Fibroblast of upper back skin (primary cell): ENCODE measurements at places on chromosomes 16 and 17.

GRCh38 chr17:32551186-32551955 lies 64.6 kb downstream of the CDK5R1 start:
- peak; percentile 65 for DNase-seq

DNA sequence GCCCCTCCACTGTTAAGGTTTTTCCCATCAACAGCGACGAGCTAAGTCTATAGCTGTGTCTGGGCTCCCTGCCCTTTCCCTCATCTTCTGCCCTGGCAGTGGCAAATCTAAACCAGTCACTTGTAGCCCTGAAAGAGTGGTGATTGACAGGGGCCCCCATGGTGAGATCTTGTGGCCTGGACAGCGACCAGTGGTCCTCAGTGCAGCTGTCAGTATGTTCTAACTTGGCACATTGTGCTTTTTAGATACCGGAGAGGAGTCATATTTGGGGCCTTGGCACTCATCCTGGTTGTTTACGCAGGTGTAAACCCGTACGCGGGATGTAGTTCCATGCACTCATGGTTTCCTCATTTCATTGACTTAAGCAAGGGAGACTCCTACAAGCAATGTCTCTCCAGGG lies 57.5 kb upstream of the ARHGAP44 start:
- DNase-seq = no peak

GRCh38 chr17:48543854-48544348 lies 1.0 kb downstream of the HOXB2 start:
- DNase-seq = no peak

- no peak for DNase-seq
These were observed 20.9 kb downstream of the KIFC3 start for GRCh38 chr16:57781349-57781740.

GRCh38 chr17:77724876-77725615 lies 233.5 kb upstream of the TNRC6C start:
- no peak for DNase-seq

GRCh38 chr17:68580236-68580770 lies 20.9 kb downstream of the FAM20A start:
- peak; percentile 87 for DNase-seq

GRCh38 chr16:82175627-82176026 lies 5.6 kb upstream of the MPHOSPH6 start:
- no peak for DNase-seq

GRCh38 chr17:46045639-46046038 lies 46.6 kb downstream of the STH start:
- DNase-seq = no peak

DNA sequence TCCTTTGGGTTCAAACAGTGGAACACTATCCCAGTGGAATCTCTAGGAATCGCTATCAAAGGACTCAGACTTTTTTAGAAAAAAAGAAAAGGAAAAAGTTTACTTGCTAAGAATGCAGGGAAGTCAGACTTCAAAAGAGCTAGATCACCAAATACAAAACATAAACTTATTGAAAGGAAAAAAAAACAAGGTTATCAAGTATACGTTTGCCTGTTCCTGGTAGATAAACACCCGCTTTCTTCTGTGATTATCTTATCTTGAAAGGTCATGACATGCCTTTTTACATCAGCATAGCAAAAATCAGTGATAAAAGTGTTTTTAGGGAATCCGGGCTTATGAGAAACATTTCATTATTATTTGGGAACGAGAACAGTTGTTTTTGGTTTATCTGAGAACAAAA lies 129.3 kb upstream of the TMEM97 start:
- no peak for DNase-seq

DNA sequence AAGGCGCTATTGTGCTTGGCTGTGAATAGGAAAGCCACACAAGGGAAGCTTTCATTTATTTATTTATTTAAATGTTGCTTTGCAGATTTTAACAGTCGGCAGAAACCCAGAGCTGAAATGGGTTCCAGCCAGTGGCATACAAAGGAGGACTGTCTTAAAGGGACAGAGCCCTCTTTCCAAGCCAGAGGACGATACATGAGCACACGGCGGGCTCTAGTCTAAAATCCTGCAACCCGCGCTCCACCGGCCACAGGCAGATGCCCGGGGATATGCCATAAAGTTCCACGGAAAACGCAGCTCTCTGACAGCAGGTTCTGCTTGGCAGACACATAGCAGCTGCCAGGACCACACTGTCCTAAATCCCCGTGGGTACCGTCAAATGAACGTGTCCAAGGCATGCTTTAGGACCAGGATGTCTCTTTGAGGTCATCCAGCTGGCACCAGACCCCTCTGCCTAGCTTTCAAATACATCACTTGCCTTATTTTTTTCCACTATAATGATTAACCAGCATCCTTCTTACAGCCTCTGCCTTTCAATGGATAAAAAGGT lies 64.6 kb downstream of the CYTH1 start:
- peak; percentile 32 for DNase-seq

DNA sequence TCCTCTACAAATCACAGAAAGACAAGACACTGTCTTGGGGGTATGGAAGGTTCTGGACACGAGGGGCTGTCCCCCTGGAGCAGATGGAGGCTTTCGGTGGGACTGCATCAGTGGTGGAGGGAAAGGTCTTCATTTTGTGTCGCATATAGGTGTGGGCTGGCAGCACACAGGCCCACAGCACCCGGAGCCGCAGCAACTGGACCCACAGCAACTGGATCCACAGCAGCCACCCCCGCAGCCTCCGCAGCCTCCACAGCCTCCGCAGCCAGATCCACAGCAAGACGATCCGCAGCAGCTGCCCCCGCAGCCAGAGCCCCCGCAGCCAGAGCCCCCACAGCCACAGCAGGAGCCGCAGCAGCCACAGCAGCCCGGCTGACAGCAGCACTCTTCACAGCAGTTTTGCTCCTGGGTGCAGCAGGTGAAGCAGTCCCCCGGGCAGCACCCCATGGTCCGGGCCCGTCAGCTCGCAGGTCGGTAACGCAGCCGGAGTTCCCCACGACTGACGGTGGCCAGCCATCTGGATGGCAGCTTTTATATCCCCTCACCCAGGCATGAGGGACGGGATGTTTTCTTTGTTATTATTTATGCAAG lies at the start of gene KRTAP17-1:
Gene KRTAP17-1, minus strand, starts transcription at position 507 of the 591 bp plus-strand sequence. Its CDS starts 60 bp downstream, at position 447.
- DNase-seq = no peak

DNA sequence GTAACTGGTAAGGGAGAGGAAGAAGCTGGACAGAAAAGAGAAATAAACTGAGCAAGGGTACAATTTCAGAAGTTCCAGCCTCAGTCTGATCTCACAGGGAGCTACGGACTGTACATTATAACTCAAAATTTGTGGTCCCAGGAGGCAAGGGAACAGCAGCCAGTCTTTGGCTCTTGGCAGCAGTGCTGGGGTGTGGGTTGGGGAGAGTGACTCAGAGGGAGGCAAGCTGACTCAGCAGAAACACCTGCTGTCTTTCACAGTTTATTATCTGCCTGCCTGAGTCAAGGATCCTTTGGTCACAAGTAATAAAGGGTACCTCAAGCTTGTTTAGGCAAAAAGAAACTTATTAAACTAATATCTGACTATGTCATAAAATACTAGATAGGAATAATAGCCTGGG lies 73.5 kb upstream of the KIF2B start:
- DNase-seq = peak; percentile 56

GRCh38 chr16:9607515-9608230 lies 516.2 kb downstream of the HAPSTR1 start:
- DNase-seq = no peak

DNA sequence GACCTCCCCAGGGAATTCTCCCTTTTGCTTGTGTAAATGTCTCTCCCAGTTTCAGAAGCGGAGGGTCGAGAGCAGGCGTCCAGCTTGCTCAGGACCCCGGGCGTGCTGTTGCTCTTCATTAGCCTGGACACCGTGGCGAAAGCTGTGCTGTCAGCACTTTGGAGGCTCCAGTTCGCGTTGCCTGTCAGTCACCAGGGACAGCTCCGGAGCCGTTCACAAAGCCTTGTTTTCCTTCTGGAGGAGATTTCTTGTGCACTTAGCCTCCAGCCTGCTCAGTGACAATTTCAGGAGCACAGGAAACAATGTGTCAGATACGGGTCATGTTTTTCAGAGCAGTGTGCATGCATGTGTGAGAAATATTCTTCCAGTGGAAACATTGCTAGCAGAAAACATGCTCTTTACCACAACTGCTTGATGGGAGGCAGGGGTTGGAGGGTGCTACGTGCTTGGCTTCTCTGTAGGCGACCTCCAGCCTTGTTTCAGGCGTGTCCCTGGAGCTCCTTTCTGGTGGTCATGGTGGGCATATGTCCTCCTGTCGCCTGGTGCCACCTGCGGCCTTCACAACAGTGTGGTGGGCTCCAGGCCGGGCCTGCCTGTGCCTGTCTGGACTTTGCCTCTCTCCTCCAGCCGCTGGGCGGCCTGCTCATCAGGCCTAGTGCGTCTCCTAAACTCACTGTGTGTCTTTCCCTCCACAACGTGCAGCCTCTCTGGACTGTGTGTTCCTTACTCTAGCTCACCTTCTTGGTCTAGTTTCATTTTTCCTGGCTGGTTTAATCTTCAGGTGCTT lies 29.0 kb downstream of the ZNF750 start:
- no peak for DNase-seq

DNA sequence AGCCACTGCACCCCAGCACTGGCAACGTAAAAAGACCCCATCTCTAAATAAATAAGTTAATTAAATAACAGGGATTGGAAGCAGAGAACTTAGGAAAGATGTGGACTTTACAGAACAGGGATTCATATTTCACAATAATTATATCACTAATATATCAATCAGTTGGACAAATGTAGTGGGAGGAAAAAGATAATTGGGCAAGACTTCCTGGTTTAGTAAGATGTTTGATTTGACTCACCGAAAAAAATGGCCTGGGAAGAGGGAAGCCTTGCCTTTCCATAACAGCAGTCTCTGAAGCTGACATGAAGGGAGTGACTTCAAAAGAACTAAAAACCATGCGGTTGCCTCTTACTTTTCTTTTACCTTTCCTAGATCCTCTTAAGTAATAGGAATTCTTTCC lies 15.2 kb upstream of the C17orf78 start:
- DNase-seq = no peak
